ENCODE measurements at places on chromosomes 5 and 9.

GRCh38 chr5:146041180-146041789 lies 64.1 kb downstream of the PLAC8L1 start:
- no peak for DNase-seq

- no peak for DNase-seq
These were observed 61.5 kb downstream of the UBE2QL1 start for GRCh38 chr5:6510132-6510531.

GRCh38 chr5:166346726-166347374 lies 1944.6 kb upstream of the WWC1 start:
- no peak for DNase-seq

DNA sequence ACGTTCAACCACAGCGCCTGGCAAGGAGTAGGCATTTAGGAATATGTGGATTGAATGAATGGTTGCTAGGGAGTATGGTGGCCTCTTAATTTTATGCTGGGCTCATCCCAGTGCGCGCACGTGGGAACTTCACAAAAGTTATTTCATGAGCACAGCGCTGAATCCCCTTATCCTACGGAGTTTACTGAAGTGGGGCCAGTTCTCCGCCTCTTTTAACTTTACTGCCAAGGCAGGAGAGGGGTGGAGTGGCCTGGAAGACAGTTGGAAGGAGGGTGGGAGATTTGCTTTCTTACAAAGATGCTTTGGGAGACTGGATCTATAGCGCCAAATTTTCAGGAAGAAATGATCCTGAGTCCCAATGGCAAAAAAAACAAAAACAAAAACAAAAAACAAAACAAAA lies 326.5 kb downstream of the SH3GL2 start:
- no peak for DNase-seq

DNA sequence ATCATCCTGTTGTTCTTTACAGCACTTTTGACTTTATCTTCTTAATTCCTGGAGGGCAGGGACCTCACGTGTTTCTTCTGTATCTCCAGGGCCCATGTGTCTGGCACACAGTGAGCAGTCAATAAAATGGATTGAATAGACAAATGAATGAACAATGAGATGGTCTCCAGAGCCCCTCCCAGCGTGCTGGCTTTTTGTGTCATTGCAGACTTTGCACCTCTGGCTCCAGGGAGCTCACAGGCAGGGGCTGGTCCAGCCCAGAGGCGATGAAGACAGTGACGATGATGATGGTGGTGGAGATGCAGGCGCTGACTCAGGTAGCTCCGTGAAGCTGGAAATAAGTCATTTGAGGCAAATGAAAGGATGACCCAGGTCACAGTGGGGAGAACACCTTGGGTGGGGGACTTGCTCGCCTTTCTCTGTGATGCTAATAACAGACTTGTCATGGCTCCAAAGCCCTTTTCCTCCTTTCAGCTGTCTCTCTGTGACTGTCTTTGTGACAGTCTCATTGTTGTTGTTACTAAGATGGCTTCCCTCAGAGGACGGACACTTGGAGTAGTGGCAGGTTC lies 30.4 kb upstream of the FABP6 start:
- no peak for DNase-seq

GRCh38 chr5:97094579-97095317 lies 47.7 kb downstream of the LIX1 start:
- DNase-seq, result no peak

GRCh38 chr9:91308191-91308590 lies 53.5 kb downstream of the AUH start:
- no peak for DNase-seq

GRCh38 chr9:124372038-124372437 lies 43.2 kb downstream of the PSMB7 start:
- no peak for DNase-seq

DNA sequence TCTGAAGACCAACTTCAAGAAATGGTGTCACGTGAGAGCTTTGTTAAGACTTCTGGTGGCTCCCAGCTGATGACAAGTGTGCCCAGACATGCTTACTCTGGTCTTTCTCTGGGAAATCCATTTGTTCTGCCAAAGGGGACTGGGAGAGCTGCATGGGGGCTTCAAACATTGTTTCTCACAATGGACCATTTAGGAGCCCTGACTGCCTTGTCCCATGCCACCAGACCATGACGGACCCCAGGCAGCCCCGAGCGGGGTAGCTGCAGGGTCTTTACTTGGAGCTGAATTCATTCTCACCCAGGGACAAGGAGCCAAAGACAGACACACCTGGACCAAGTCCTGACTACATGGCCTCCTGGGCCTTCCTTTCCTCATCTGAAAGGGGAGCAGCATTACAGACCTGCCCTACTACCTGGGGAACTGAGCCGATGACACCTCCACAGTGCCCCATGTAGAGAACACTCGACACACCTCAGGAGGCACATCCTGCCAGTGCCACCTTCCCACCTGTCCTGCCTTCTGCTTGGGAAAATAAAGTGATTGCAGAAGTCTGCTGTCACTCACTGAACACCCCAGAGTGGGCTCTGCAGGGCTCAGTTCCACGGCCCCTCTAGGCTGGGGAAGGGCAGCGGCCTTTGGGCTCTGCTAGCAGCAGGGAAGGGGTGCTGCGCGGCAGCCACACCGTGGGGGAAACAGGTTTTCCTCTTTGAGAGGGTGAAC lies 169.0 kb downstream of the DAB2IP start:
- DNase-seq, result no peak

- DNase-seq, result no peak
These were observed 14.9 kb upstream of the FEM1C start for GRCh38 chr5:115559524-115559923.

Measured in NCI-H524 (cell line).